ENCODE measurements at places on chromosomes 6 and 20.

DNA sequence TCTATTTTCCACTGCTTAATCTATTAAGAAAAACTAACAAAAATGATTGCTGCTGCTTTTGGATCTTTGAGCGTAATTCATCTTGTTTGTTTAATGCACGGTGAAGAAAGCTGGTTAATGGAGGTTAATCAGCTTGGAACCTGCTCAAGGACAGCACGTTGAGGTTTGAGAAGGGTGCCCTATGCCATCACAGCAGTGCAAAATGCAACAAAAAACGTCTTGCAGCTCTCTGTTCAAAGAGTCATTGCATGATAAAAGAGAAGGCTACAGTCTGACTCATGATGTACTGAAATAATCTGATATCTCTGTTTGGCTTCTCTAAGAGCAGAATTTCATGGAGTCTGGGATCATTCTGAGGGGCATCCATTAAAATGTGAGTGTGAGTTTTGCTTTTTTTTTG lies 80.6 kb upstream of the PREP start:
- DNase-seq: no peak

DNA sequence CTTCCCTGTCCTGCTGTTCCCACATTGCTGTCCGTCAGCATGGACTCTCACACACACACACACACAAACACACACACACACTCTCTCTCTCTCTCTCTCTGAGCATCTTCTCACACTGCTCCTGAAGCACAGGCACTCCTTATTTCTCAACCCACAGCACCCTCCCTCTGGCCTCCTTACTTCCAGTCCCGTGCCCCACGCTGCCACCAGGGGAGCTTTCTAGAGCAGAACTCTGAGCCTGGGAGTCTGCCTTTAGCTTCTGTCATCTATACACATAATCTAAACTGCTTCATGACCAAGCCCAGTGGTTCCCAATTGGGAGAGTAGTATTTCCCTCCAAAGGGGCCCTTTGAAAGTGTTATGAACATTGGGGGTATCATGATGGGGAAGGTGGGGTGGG lies 29.1 kb downstream of the HECA start:
- DNase-seq: no peak

- no peak for DNase-seq
Observed at GRCh38 chr6:80728101-80728750, 621.8 kb downstream of the BCKDHB start.

DNA sequence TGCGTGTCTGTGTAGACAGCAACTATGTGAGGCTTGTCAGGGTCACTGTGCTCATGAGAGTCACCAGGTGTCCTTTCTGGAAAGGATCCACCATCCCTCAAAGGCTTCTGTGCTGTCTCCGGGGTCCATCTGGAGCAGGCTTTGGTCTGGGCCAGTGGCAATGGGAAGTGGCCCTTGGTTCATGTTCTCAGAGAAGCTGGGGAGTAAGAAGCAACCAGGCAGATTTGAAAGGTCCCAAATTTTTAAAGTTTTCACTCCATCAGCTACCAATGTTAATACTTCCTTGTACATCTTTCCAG lies 68.2 kb downstream of the GCNT2 start:
- no peak for DNase-seq

DNA sequence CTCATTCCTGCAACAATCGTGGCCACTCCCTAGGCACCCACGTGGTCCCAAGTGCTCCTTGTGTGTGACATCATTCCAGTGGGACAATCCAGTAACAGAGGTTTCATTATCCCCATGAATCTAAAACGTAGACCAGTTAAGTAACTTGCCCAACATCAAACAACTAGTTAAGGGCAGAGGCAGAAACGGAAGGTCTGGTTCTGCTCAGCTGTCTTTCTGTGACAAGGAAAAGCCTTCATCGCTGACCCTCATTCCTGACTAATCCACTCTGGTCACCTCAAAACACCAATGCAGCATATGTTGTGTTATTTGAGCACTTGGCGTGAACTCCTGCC lies 261.4 kb upstream of the JARID2 start:
- DNase-seq: no peak

DNA sequence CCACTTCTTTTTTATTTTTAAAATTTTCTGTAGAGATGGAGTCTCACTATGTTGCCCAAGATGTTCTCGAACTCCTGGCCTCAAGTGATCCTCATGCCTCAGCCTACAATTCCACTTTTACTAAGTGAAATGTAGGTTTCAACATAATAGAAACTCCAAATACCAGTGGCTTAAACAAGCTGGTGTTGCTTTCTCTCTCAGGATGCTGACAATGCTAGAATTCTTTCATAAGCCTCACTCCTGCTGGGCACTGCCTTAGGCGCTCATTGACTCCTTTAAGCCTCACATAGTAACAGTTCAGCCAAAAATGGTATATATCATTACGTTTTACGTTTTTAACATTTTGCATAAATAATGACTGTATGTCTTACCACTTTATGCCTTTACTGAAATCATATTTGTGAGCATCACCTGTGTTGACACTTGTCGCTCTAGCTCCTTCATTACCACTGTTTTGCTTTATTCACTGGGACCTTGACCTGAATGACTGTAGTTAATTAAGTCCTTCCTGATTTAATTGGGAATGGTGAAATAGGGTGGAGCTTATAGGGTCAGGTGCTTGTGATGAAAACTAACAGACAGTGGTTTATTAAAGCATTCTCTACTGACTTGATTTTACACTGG lies 3.9 kb upstream of the CST9 start:
- no peak for DNase-seq

GRCh38 chr6:111782192-111782809 lies 91.0 kb downstream of the FYN start:
- no peak for DNase-seq

GRCh38 chr6:27059621-27060425 lies 187.7 kb upstream of the PRSS16 start:
- DNase-seq: no peak

GRCh38 chr6:158042245-158042798 lies 60.7 kb downstream of the SYNJ2 start:
- no peak for DNase-seq

- no peak for DNase-seq
Observed at GRCh38 chr6:81979767-81980166, 227.3 kb upstream of the TENT5A start.

All from stimulated activated CD8-positive, alpha-beta memory T cell treated with anti-CD3 and anti-CD28 coated beads, Interleukin-15, amount 100 ng/mL, for 48 hours (primary cell).